ENCODE measurements at places on chromosomes 5 and 9.

GRCh38 chr5:148969291-148969690 lies 93.6 kb downstream of the SH3TC2 start:
- peak; percentile 84 for DNase-seq

GRCh38 chr5:160315968-160316367 lies 3.6 kb upstream of the CCNJL start:
- DNase-seq = no peak

GRCh38 chr5:178249191-178249989 lies 16.8 kb upstream of the PHYKPL start:
- DNase-seq = peak; percentile 58

DNA sequence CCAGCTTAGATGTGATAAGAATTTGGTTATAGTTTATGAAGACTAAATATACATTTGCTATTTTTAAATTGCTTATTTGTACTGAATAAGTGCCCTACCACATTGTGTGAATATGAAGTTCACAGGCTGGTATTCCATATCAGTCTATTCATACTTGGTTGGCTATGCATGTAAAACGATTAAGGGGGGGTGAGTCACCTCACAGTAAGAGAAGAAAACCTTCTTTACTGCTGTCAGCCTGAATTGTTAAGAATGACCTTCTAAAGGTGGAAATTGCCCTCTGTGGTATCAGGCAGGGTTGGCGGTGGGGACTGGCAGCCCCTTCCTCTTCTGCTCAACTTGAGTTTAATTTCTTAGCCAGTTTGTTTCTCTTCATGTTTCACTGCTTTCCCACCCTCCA lies 127.0 kb upstream of the RPS23 start:
- DNase-seq = peak; percentile 37

GRCh38 chr9:37464006-37464405 lies 1.2 kb downstream of the ZBTB5 start:
- no peak for DNase-seq

DNA sequence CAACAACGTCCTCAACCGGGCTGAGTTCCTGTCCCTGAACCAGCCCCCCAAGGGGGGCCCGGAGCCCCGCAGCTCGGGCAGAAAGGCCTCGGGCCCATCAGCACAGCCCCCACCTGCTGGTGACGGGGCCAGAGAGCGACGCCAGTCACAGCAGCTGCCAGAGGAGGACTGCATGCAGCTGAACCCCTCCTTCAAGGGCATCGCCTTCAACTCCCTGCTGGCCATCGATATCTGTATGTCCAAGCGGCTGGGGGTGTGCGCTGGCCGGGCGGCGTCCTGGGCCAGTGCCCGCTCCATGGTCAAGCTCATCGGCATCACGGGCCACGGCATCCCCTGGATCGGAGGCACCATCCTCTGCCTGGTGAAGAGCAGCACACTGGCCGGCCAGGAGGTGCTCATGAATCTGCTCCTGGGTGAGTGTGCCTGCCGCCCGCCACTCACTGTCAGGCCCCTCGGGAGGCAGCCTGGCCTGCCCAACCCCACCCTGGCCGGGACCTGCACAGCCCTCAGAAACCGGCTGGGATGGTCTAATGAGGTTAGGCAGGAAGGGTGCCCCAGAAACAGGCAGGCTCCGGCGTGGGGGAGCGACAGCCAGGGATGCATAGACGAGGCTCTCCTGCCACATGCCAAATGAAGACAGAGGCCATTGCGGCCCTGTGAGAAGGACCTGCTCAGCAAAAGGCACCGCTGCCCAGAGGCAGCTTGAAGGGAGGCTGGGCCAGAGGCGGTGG lies 678 bp downstream of the PLPP7 start:
- DNase-seq = peak; percentile 76

GRCh38 chr5:137215261-137215660 lies 283.9 kb downstream of the SPOCK1 start:
- no peak for DNase-seq

GRCh38 chr9:12798066-12798770 lies 23.4 kb downstream of the LURAP1L start:
- DNase-seq = peak; percentile 50

GRCh38 chr9:84278130-84278529 lies 62.4 kb downstream of the SLC28A3 start:
- peak; percentile 6 for DNase-seq

DNA sequence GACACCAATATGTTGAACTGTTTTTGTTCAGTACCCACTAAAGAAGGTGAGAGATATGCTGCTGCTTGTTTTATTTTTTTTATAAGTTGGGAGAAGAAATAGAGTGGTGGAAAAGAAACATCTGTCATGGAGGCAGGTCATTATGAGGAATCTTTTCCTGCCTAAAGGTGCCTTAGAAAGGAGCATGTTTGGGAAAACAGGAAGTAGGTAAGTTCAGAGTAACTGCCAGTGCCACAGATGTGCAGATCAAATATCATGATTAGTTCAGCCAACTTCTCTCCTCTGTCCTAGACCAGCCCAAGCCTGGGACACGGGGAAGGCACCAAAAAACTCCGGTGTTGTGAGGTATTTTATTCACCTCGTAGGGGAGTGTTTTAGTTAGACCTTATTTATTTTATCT lies 144.2 kb downstream of the MAN2A1 start:
- no peak for DNase-seq

DNA sequence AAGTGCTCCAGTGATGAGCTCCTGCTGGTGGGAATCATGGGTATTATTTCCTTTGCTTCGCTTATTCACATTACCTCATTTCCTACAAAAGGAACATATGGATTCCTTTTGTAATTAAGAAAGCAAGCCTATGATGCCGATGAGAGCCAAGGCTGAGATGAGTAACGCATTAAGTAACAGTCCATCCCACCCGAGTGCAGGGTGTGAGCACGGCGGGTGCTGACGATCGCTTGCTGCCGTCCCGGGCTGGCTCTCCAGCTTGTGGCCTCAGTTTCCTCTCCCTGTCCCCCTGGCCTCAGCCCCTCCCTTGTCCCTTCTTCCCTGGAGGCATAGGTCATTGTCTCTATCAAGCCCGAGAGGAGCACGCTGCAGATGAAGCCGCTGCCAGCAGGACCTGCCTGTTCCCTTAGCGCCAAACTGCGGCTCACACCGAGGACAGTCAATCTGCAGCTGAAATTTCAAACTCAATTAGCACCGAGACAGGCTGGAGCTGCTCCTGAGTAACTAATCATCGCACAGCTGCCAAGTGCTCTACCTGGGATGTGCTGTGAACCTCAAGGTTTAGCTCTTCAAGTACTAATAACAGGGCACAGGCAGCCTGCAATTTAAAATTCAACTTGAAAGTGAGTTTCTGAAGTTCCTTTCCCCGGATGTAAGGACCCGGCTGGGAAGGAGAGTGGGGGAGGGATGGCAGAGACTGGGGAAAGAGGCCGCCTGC lies 115.2 kb upstream of the RAPGEF1 start:
- DNase-seq = no peak

DNA sequence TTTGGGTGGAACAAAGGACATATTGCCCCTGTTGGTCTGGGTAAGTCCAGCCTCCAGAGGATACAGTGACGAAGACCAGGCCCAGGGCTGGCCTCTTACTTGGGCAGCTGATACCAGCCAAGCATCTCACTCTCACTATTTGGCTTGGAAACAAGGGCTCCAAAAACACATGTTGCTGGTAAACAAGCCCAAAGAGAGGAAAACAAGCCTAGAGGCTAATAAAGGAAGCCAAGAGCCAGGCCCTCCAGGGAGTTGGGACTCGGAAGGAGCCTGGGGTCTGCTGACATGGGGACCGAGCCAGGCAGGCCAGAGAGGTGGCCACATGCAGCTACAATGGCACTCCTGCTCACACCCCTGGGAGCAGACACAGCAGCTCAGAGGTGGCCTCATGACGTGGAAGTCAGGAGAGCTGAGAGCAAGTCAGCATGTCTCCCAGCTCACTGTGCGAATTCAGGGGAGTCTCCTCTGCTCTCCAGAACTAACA lies 5.7 kb downstream of the SPARC start:
- peak; percentile 62 for DNase-seq

GRCh38 chr9:16276866-16277265 lies 593.6 kb downstream of the BNC2 start:
- DNase-seq = no peak

- peak; percentile 93 for DNase-seq
Observed at GRCh38 chr5:132226516-132227234, 978 bp downstream of the P4HA2 start.

- no peak for DNase-seq
Observed at GRCh38 chr5:124126504-124127217, 614.7 kb downstream of the CSNK1G3 start.

DNA sequence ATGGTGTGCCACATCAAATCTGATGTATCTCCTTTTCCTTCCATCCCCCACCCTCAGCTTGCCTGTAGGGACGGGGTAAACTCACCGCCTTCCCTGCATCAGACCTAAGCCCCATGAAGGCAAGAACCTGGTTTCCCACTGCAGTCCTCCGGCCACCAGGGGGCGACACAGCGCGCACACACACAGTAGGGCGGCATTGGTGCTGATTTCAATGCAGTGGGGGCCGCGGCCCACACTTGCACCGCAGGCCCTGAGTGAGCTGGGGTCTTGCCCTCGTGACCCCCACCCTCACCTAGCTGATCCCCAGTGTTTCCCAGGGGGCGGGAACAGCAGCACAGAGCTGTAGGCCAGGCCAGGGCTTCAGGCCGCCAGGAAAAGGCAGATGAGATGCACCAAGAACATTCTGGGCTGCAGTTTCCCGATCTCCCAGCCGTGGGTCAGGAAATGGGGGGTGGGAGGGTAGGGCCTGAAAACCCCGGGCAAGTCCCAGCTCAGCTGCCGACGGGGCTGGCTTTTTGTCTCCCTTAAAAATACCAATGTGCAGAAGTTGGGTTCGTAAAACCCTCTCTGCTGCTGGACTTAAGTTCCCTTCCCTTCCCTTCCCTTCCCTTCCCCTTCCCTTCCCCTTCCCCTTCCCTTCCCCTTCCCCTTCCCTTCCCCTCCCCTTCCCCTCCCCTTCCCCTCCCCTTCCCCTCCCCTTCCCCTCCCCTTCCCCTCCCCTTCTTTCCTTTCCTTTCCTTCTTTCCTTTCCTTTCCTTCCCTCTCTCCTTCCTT lies 19.5 kb downstream of the FAM163B start:
- DNase-seq = no peak

DNA sequence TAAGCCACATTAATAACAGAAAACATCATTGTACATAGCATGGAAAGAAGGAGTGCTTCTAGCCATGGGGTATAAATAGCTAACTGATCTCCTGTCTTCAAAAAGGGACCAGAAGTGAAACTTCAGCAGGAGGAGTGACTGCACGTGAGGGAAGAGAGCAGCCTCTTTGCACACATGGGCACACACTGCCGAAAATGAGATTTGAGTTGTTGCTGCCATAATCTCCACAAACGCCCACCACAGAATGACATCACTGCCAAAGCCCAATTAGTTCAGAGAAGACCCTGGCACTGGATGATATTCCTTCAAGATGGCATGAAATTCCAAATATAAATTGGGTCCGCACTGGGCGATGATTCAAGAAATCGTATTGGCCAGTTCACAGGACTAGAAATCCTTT lies 238.9 kb upstream of the NR4A3 start:
- DNase-seq = no peak

GRCh38 chr9:94909250-94909894 lies 182.9 kb downstream of the AOPEP start:
- no peak for DNase-seq

DNA sequence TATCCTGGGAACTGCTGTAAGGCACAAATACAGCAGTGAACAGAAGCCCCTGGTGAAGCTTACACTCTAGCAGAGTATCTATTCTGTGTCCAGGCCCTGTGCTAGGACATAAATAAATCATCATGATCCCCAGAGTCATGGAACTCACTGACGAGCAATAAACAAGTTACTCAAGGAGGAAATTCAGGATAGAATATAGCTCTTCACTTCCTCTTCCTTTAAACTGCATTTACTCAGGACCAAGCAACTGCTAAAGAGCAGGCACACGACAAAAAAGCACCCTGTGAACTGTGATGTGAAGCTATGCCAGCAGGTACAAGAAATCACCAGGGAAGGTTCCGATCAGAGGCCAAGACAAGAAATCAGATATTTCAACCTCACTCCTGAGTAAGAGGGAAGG lies 47.8 kb upstream of the NR5A1 start:
- no peak for DNase-seq

All from myocyte (in vitro differentiated cells).